NCI-H510A treated with DMSO at 0.1 percent for 48 hours (cell line): ENCODE measurements at places on chromosomes 7 and 10.
A peak's percentile ranks its signal among the peaks of the same experiment; 100 is the strongest.

- peak; percentile 42 for DNase-seq
Observed at GRCh38 chr10:71597821-71598498, 121.6 kb downstream of the C10orf105 start.

DNA sequence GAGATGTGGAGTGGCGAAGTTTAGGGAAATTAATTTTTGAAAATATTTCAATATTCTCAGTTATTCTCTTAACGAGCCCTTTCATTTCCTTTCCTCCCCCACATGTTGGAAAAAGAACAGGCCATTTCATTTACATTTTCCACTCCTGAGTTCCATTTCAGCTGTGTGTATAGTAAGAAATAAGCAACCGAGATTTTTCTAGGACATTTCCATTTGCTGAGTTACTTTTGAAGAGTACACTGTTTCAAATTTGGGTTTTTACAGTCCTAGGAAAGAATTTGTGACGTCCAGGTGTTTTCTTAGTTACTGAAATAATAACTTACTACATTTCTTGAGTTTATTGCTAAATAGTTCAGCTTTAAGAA, 1.2 kb downstream of the SEPTIN7 start:
- DNase-seq: no peak

GRCh38 chr10:114052255-114052654, 8.6 kb downstream of the ADRB1 start:
- no peak for DNase-seq

DNA sequence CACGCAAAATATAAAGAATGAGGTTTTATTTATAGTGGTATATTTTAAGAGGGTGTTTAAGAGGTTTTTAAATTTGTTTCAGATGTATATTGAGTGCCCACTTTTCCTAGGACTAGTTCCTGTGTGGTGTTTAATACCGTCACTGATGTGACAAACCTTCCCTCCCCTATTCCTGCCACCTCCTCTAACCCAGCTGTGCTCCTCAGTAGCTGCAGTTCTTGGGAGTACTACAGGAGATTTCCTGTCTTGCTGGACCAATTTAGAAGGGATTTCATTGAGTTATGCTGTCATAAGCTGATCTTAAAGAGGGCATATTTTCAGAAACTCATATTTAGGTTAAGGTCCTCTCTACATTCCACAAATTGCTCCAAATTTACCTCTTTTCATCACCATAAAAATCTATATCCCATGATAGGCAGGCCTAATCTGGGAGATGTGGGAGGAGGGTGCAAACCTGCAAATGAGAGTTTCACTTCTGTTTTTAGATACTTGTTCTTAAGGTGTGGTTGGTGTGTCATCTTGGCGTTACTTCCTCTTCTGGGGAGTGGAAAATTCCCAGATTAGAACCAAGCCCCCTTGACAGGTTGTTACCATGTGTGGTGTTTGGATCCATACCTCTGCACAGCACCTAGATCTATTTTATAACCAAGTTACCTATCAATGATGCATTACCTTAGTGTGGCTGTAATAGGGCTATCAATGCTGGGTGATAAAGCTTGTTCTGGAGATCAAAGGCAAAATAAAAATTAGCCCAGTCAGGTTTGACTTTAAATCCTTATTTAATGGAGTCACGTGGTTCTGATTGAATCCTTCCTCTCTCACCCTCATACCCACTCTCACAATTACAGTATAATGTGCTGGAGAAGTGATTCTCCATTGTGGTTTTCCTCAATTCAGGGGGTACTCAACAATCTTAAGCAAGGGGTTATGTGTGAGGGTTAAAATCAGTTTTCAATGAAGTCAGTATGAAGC, 141.1 kb downstream of the CDK14 start:
- DNase-seq: no peak

DNA sequence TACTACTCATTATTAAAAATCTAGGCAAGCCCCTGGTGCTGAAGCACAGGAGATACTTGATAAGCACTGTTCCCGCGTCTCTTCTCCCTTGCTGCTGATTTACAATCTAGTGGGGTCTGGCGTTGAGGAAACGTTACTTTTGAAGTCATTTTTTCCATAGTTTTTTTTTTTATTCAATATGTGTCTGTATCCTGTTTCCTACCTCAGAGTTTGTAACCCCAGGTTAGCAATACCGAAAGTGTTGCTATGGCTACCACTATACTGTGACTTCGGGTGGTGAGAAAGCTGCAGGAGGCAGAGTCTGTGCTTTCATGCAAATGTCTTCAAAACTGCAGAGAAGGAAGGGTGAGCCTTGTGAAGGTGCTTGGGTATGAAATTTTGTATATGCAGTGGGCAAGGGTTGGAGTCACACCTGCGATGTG, 458.8 kb upstream of the GHITM start:
- DNase-seq: no peak

- no peak for DNase-seq
Observed at GRCh38 chr10:114626841-114627240, 31.2 kb downstream of the ABLIM1 start.

GRCh38 chr7:8423057-8423456, 10.4 kb upstream of the NXPH1 start:
- DNase-seq: no peak

DNA sequence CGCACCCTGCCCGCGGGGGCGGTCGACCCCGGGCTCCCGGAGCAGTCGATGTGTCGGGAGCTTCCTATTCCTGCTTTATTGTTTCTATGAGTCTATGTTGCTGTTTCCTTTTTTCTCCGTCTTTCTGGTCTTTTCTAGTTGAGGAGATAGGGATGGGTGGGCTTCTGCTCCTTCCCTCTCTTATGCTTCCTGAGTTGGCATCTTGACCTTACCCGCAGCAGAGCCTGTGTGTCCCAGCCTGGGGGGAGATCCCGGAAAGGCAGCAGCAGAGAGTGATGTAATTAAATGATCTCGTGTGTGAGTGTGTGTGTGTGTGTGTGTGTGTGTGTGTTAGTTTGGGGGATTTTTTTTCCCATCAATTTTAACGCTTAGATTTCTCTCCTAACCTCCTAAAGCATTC, 486 bp upstream of the SORCS1 start:
- no peak for DNase-seq

- DNase-seq: no peak
Observed at GRCh38 chr7:44145969-44146911, 5.1 kb upstream of the MYL7 start.

DNA sequence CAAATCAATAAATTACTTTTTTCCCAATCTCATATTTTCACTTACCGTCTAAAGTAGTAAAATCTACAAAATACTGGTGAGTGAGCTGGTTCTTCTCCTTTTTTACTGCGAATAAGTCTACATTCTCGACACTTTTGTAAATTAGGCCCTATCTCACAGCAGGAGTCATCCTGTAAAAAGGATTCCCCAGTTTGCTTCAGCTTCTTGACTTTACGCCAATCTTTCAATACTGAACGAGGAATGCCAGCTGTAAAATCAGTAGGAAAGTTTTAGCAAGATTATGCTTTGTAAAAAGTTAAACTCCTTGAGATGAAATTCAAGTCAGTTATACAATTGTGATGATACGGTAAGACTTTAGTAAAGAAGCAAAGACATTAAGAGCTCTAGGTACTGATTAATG, 67.3 kb downstream of the NRBF2 start:
- no peak for DNase-seq

- no peak for DNase-seq
Observed at GRCh38 chr7:82317760-82318159, 125.8 kb downstream of the CACNA2D1 start.

DNA sequence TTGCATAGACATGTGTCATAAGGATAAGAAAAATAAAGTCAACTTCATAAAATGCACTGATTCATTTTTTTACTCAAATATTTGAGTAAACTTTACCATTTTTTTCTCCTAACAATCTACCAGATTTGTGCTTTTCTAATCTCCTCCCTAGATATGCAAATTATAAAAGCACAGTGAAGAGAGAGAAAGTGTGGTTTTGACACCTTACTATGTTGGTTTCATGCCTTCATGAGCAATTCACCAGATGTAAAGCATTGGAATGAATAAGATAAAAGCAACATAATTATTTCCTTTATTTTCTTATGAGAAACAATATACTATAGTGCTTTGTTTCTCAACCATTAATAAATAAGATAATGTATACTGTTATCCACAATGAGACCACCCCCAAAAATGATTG, 432.5 kb upstream of the PCDH15 start:
- no peak for DNase-seq

- DNase-seq: no peak
Observed at GRCh38 chr10:98255146-98255877, 12.7 kb downstream of the LOXL4 start.

- no peak for DNase-seq
Observed at GRCh38 chr7:155164316-155164715, 94.2 kb downstream of the HTR5A start.

GRCh38 chr7:149322737-149323136, 60.7 kb downstream of the ZNF783 start:
- DNase-seq: no peak

DNA sequence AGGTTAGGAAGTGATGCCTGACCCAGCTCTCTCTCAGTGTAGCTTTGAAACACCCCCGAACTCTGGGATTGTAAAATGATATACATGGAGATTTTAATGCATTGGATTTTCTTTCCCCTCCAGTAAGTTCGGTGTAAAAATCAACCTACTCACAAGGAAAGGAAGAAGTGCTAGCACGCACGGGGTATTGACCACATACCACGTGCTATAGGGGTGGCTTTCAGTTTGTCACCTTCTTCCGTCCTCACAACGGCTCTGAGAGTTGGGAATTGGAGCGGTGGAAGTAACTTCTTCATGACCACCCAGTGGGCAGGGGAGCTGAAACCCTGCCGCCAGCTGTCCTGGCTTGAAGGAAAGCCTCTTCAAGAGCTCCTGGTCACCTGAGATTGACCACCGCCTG, 149.4 kb upstream of the PRR15 start:
- no peak for DNase-seq

DNA sequence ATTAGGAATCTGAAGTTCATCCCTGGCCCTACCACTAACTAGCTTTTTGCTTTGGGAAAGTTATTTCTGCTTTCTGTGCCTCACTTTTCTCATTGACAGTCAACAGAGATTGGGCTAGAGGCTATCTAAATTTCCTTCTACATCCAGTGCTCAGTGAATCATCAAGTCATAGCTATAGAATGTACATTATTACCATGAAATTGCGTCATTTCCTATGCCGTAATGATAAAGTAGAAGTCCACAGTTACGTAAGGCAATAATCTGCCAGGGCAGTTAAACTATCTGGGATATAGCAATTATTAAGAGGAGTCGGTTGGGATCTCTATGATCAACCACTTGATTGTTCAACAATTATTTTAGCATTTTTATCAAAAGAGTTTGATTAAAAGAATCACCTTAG, 64.4 kb downstream of the ITGB8 start:
- DNase-seq: no peak

GRCh38 chr10:91690412-91690811, 57.5 kb upstream of the PPP1R3C start:
- no peak for DNase-seq

GRCh38 chr10:86644152-86644793, 10.1 kb upstream of the OPN4 start:
- DNase-seq: no peak

GRCh38 chr7:22361320-22361719, 4.4 kb upstream of the RAPGEF5 start:
- peak; percentile 56 for DNase-seq

- DNase-seq: no peak
Observed at GRCh38 chr10:96280859-96281258, 9.5 kb upstream of the BLNK start.

GRCh38 chr7:44121761-44122420, 1.5 kb downstream of the POLD2 start:
- no peak for DNase-seq

GRCh38 chr7:46744957-46745706, 824.1 kb upstream of the IGFBP3 start:
- DNase-seq: no peak

GRCh38 chr10:126314863-126315493, 73.3 kb downstream of the ADAM12 start:
- DNase-seq: no peak

- no peak for DNase-seq
Observed at GRCh38 chr7:141820067-141820466, 21.2 kb downstream of the PRSS37 start.

GRCh38 chr7:141128506-141128905, 54.6 kb downstream of the TMEM178B start:
- DNase-seq: no peak

GRCh38 chr7:73890555-73891147, 29.7 kb downstream of the TMEM270 start:
- no peak for DNase-seq

GRCh38 chr7:157177983-157178381, 39.3 kb downstream of the UBE3C start:
- no peak for DNase-seq

- DNase-seq: peak; percentile 53
Observed at GRCh38 chr7:1025743-1026581, 18.4 kb upstream of the GPR146 start.

DNA sequence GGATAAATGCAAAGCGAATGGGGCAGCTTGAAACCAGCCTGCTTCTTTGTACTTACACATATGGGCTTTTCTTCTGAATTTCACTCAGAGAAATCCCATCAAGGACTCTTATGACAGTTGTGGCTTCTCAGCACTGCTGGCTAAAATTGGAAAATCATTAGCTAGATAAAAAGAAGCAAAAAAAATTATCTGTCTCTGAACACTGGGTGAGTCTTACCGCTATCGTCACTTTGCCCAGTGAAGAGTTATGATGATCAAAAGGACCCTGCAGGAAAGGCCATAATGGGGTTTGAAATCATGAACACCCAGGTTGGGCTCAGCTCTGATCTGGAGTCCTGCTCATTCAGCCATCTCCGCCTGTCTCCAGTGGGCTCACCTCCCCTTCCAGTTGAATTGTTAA, 34.3 kb downstream of the AOAH start:
- no peak for DNase-seq

DNA sequence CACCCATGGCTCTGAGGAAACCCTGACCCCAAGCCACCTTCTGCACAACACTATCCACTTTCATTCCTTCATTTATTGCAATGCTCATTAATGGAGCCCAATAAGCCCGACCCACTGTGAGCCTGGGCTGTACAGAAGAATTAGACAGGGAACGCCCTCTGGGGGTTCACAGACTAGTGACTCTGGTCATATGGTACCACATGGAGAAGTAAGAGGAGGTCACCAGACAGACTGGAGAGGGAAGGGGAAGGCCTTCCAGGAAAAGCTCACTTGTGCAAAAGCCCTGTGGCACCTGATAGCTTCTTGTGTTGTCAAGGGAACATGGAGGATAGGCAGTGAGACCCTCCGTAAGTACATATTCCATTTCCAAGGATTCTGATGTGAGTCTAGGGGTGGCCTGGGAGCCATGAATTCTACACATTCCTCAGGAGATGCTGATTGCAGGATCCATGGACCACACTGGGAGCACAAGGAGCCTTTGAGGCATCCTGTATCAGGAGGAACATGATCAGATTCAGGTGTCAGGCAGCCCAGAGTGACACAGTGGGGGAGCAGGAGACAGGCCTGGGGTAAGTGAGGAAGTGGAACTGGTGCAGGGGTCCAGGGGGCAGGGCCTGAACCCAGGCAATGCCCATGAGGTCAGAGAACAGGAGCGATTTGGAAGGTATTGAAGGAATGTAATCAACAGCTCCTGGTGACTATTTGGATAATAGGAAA, 19.9 kb downstream of the TMEM72 start:
- no peak for DNase-seq

- DNase-seq: no peak
Observed at GRCh38 chr10:114326795-114327194, 77.5 kb downstream of the AFAP1L2 start.

- no peak for DNase-seq
Observed at GRCh38 chr7:48170506-48170905, 752 bp upstream of the ABCA13 start.
